Suprapubic skin (tissue), 4 donors: ENCODE measurements at places on chromosomes 7 and 10.

GRCh38 chr10:74153123-74153522 is 2.1 kb downstream of the ADK start:
- no peak for DNase-seq

DNA sequence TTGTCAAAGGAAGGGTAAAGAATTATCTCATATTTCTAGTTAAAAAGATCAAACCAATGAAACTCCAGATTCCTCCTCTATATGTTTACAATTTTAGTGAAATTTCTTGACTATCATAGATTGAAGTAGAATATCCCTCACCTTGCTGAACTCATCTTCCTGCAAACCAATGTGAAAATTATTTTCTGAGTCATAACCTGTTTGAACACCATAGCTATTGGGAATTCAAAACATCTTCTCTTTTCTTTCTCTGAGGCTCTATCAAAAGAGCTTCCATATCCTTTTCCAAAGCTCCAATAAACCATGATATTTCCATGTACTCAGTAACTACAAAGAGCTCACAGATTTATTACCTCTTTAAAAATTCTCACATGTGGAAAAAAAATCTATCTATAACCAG is 134.3 kb downstream of the DOCK4 start:
- DNase-seq = no peak

GRCh38 chr7:116552602-116553001 is 27.8 kb downstream of the CAV1 start:
- DNase-seq = no peak

GRCh38 chr7:106620676-106621075 is 40.3 kb downstream of the CCDC71L start:
- no peak for DNase-seq

DNA sequence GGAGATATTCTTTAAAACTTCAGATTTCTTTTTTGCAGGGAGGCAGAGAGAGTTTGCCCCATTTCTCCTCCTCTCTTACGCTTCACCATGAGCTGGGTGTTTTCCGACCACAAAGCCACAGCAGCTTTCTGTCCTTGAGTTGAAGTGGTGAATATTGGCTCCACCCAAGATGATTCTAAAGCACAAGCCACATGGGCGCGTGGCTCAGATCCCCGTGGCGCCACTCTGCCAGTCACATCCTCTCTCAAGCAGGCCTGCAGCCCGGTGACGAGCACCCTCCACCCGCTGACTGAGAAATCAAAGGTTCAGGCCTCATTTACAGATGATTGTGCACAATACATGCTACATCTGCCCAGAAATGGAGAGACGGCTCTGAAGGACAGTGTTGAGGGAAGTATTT is 27.6 kb upstream of the RNF32 start:
- no peak for DNase-seq

DNA sequence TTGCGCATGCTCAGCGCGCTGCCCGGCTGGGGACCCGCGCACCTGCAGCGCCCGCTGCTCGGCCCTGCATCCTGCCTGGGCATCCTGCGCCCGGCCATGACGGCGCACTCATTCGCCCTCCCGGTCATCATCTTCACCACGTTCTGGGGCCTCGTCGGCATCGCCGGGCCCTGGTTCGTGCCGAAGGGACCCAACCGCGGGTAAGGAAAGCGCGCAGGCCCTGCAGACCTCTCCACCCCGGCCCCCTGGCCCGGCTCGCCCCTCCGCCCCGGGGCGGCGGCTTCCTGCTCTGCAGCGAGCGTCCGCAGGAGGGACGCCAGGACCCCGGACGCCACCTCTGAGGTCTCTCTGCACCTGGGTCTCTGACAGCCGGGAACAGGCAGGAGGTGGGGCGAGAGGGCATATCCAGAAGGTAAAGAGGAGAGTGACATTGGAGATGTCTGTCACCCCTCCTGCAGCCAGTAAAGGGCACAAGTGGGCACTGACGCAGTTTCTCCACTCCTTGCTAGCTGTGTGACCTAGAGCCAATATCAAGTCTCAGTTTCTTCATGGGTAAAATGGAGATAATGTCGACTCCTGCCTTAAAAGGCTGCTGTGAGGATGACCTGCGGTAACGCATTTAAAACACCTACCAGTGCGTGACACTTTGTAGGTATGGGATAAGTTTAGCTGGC is 338 bp downstream of the ATP6V0E2 start:
- DNase-seq = no peak

DNA sequence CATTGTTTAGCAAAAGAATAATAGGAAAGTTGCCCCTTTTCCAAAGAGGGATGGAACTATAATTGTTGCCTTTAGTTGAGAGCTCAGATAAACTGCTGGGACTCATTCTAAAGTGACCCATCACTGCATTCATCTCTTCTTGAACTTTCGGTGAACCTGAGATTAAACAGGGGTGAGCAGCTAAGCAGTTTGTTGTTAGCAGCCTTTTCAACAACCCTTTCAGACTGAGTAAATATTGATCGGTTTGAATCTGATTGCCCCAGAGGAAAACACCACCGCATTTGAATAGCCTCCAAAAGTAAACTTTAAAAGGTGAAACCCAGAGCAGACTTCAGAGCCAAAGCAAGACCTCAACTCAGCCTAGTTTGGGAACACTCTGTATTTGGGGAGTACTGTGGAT is 4.7 kb downstream of the HOXA1 start:
- no peak for DNase-seq
